Muscle of back (tissue), 13 donors: ENCODE measurements at places on chromosomes 5 and 9.
A peak's percentile ranks its signal among the peaks of the same experiment; 100 is the strongest.

DNA sequence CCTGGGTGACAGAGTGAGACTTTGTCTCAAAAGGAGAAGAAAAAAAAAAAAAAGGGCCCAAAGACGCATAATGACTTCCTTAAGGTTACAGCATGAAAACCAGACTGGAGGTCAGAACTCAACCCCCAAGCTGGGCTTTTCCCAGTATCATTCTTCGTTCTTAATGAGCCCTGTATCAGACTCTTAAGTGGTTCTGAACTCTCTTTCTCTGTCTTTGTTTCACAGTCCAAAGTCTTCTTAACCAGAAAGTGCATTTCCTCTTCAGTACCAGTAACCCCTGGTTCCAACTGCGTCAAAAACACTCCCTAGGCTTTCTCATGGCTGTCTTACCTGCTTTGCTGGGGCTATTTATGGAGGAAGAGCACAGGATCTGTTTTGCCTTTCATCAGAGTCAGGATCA, 38.4 kb upstream of the SHB start:
- DNase-seq = no peak

DNA sequence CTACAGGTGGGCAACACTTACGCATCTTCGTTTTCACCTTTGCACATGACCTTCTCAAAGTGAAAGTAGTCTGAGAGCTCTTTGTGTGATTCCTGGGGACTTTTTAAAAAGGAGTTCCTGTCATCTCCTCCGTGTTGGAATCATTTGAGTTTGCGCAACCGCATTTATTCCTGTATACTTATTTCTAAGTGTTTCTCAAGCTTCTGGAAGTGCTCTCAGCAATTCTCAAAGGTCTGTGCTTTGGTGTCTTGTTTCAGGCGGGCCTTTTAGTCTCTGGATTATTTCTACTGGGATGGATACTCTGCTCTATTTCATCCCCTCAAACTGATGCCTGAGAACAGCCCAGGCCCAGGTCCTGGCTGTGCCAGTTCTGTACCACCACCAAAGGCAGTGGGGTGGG, 226.5 kb upstream of the TUT7 start:
- no peak for DNase-seq

DNA sequence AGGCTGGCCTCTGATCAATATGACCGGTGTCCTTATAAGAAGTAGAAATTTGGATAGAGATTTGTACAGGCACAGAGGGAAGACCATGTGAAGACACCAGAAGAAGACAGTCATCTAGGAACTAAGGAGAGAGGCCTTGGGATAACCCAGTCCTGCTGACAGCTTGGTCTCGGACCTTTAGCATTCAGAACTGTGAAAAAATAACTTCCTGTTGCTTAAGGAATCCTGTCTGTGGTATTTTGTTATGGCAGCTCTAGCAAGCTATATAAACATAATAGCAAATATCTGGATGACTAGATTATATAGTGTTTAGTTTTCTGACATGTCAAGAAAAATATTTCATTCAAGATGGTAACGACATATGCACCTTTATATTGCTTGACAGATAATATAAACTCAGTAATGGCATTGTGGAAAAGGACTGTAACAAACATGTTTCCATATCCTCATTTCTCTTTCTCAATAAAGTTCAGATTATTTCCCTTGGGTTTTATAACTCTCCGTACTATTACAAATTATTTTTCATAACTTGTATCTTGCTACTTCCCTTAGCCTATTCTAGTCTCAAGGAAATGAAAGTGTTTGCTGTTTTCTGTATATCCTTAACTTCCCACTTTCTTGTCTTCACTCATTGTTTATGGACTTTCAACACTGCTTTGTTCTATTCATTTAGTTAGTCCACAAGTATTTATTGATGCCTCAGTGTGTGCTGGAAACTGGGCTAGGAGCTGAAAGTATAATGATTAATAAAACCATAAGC, 62.4 kb downstream of the KIAA1958 start:
- no peak for DNase-seq

GRCh38 chr9:8649160-8649559, 849.6 kb upstream of the DMAC1 start:
- no peak for DNase-seq

DNA sequence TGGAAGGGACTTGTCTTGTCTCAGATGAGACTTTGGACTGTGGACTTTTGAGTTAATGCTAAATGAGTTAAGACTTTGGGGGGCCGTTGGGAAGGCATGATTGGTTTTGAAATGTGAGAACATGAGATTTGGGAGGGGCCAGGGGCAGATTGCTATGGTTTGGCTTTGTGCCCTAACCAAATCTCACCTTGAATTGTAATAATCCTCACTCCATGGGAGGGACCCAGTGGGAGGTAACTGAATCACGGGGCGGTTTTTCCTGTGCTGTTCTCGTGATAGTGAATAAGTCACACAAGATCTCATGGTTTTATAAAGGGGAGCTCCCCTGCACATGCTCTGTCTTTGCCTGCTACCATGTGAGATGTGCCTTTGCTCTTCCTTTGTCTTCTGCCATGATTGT, 72.1 kb downstream of the RAI14 start:
- no peak for DNase-seq

- DNase-seq = no peak
Measured at GRCh38 chr9:9598723-9599122, 1014.1 kb downstream of the PTPRD start.

- DNase-seq = peak; percentile 93
Measured at GRCh38 chr5:180291943-180292831, at the start of gene MAPK9. TSS of gene MAPK9 (minus strand) at chr5:180292083. CDS start at chr5:180280561, 11,522 bp downstream.

GRCh38 chr5:30392897-30393296, 800.6 kb upstream of the CDH6 start:
- DNase-seq = no peak

DNA sequence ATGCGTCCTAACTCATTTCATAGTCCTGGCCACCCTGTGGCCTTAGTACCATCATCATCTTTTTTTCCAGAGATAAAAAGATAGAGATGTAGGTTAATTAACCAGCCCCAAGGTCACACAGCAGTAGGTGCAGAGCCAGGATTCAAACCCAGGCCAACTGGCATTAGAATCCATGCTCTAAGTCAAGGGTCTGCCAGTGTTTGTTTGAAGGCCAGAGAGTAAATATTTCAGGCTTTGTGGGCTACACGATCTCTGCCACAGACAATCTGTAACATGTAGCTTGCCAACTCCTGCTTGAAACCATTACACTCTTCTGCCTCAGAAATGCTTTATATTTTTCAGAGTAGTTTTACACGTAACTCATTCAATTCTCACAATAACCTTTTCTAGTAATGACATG, 119.6 kb downstream of the EFNA5 start:
- no peak for DNase-seq

- DNase-seq = no peak
Measured at GRCh38 chr9:1031951-1032601, 18.1 kb upstream of the DMRT2 start.

GRCh38 chr5:9392625-9393024, 153.2 kb downstream of the SEMA5A start:
- no peak for DNase-seq

DNA sequence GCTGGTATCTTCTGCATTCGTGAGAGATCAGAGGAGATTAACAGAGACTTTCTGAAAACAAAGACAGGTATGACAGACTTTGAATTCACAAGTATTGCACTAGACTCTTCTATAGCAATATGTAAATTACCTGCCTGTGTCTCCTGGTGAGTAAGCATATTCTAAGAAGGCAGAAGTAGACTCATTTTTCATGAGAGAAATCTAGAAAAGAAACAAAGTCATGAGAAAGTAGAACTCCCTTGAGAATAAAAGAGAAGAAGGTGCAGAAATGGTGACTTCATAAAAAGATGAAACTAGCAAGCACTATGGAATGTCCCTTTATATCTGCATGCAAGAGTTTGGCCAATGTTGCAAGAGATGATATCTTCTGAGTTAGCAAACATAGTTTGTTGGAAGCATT, 419.8 kb downstream of the DMRT2 start:
- DNase-seq = no peak

GRCh38 chr5:30930736-30931135, 262.8 kb upstream of the CDH6 start:
- DNase-seq = no peak

DNA sequence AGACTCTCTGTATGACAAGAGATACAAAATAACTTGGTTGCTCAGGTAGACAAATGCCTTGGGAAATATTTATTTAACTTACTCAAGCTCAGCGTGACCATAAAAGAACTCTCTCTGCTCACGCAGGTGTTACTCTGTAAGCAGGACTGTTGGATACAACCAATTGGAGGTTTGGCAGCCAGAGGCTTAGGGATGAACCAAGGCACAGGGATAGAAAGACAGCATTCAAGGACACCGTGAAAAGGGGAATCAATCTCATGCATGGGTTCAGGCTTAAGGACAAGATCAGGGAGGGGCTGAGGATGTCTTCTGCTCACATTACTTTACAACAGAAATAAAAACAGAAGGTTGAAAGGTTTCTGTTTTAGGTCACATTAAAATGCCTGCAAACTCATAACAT, 389.0 kb upstream of the BRINP1 start:
- no peak for DNase-seq

GRCh38 chr5:111495159-111495558, 17.2 kb downstream of the STARD4 start:
- no peak for DNase-seq

DNA sequence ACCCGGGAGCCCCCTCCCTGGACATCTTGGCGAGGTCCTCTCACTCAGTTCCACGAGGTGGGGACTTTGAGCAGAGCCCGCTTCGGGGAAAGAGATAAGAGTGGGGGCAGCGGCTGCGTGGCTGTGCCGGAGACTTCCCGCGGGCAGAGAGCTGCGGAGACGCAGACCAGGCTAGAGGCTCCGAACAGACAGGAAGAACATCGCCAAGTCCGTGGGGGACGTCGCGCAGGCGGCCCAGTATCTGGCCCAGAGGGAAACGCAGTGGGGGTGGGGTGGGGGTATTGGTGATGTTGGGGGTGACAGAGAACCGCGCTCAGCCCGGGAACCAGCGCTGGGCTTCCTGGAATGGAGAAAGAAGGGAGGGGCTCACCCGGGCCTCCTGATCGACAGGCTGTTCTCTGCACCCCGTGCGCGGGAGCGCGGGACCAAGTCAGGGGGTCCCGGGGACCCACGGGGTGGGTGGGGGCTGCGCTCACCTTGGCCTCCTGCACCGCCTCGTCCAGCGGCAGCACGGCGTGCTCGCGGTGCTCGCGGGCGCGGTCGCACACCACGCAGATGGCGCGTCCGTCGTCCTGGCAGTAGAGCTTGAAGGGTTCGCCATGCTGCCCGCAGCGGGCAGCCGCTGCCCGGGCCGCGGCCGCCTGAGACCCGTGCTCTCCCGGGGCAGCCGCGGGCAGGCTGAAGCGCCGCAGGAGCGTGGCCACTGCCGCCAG, 727 bp downstream of the TRIM7 start:
- peak; percentile 8 for DNase-seq
